ENCODE measurements at places on chromosomes 3 and 15. TPM values are rescaled to one million over a fixed set of nuclear protein-coding genes. Genes with fewer than 3 reads are reported as not detected.

- DNase-seq, result no peak
These were observed 130.6 kb downstream of the IGF1R start for GRCh38 chr15:98778960-98779359.

DNA sequence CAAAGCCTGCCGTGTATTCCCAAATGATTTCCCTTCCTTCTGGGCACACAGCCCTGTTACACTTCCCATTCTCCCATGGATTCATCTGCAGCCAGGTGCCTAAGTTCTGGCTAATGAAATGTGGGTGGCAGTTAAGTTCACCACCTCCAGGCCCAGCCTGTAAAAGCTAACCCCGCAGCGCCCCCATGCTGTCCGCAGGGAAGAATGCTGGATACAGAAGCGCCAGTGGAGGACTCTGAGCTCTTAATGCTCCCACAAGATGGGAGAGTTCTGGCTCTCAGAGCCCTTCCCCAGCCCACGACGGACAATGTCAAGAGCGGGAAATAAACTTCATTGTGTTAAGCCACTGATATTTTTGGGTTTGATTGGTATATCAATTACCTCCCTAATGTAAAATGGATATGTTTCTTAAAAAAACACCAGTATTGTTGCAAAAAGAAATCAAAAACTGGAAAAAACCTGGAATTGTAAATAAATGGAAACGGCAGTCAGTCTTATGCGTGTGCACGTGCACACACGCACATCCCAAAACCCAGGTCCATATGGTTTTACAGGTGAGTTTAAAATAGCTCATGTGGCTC is 37.7 kb upstream of the FGD5 start:
- DNase-seq, result no peak

DNA sequence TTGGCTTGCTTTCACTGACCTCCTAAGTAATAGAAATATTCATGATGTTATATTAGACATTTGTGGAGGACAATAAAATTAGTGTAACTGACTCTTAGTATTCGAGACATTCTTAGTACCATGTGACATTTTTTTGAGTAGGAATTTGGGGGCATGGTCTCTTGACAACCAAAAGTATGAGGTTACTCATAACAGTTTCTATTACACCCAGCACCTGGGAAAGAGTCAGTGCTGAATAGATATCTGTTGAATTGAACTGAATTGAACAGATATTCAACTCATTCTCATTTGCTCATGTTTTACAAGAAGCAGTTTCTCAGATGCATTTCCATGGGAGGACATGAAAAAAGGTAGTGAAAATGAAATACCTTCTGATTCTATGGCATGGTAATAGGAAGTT is 84.4 kb downstream of the CMSS1 start:
- DNase-seq, result no peak

DNA sequence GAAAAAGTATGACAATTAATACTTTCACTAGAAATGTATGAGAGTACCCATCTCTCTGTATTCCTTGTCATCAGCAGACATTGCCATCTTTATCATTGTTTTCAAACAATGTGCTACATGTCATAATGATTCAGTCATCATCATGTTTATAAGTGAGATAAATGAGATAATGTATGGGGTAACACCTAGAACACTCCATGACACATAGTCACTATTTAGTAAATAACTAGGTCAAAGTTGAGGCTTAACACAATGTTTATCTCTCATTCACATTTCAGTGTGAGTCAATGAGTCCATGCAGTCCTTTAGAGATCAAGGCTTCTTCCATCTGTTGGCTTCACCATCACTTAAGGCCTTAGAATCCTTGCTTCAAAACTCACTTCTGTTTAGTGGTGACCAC is 70.0 kb downstream of the NLGN1 start:
- no peak for DNase-seq

DNA sequence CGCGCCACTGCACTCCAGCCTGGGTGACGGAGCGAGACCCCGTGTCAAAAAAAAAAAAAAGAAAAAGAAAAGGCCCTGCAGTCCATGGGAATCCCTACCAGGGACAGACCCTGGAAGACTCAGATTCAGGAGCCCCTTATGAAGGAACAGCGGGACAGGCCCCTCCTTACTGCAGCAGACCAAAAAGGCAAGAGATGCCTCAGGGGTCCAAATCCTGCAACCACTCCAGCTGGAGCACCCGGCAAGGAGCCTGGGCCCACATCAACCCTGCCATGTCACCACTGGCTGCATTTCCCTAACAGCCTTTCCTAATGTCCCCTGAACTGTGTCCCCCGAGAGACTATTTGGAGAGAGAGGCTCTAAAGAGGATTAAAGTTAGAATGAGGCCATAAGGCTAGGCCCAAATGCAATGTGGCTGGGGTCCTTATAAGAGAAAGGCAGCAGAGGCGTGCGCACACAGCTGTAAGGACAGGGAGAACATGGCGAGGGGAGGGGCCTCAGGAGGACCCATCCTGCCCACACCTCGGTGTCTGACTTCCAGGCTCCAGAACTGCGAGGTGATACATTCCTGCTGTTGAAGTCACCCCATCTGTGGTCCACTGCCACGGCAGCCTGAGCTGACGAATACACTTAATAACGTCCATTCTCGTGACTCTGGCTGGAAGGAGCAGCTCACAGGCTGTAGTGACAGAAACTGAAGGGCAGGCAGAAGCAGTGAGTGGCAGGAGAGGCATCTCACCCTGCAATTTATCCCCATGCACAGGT is 78.1 kb downstream of the ATP10A start:
- no peak for DNase-seq

GRCh38 chr3:52006820-52007133 is 11.1 kb upstream of the RPL29 start:
- DNase-seq, result no peak

DNA sequence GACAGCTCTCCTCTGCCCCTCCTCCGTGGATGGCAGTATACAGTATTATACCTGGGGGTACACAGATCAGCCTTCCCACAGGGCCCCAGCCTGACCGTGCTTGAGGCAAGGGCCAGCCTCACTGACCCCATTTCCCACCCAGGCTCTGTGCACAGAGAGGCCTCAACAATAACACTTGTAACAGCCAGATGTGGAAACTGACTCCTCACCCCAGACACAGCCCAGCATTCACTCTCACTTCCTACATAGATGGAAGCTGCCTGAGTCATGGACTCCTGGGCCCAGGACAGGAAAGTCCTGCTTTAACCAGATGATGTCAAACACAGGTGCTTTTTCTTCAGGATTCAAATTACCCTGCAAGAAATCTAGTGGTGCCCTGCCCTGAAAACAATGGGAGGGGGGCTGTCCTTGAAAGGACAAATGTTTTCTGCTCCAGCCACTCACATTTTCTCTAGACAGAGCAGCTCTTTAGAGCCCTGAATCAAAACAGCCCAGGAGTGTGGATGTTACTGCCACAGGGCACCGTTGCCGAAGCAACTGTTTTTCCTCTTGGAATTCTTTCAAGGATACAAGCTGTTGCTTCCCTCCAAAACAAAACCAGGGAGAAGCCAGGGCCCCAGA is 16.4 kb downstream of the CCDC12 start:
- no peak for DNase-seq

Gene CD86
- 2.1 TPM for polyA plus RNA-seq

Gene UCN2
- 0.22 TPM for polyA plus RNA-seq

Gene PLSCR5
- 0.17 TPM for polyA plus RNA-seq

Gene PLA2G4D
- 0.16 TPM for polyA plus RNA-seq

Gene ZNF502
- 11.8 TPM for polyA plus RNA-seq

All from right lung (tissue), 10 donors.